ENCODE measurements at places on chromosomes 2 and 18.

GRCh38 chr2:234468503-234468902 lies 28.4 kb downstream of the ARL4C start:
- DNase-seq = no peak

- DNase-seq = no peak
Observed at GRCh38 chr2:58798676-58799208, 557.6 kb upstream of the FANCL start.

DNA sequence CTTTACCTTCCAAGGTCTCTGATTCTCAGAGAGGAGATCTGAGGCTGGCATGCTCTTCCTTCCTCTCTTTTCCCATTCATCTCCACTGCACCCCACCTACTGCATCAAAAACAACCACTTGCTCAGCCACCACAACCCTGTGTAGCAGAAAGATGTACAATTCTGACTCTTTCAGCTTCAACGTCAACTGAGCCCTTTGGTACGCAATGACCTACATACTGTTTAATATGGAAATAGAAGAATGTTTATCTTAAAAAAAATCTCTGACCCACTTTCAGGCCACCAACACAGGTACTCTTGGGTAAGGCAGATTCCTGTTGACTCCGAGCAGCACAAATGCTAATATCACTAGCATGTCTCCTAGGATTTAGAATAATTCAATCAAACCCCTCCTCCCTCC lies 76.2 kb upstream of the AFF3 start:
- DNase-seq = no peak

DNA sequence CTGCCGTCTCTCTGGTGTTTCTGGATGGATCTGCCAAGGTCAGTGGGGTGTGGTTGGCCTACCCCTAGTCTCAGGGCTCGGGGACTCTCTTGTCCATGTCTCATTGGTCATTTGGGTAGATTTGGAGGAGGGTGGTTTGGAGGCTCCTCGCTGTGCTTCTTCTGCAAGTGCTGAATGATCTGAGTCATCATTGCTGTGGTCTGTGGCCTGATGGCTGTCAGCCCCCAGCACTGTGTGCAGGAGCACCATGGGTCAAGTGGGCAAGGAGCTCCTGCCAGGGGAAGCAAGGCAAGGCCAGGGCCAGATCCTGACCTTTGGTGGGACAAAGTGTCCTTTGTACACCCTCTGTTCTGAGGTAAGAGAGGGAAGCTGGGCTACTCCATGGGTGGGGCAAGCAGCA lies 221.8 kb downstream of the FHOD3 start:
- DNase-seq = no peak

- DNase-seq = no peak
Observed at GRCh38 chr2:15768615-15769014, 171.7 kb upstream of the MYCN start.

GRCh38 chr2:195320413-195320973 lies 336.5 kb upstream of the SLC39A10 start:
- no peak for DNase-seq

Measured in CD4-positive, alpha-beta T cell treated with Interleukin-15 for 1 hour (primary cell).